ENCODE measurements at places on chromosomes 12 and 14.

GRCh38 chr12:102438047-102438826 is 42.1 kb downstream of the IGF1 start:
- DNase-seq, result no peak

GRCh38 chr14:77761205-77761931 is 412 bp upstream of the SNW1 start:
- no peak for DNase-seq

- DNase-seq, result no peak
Measured at GRCh38 chr14:25488961-25489360, 439.0 kb upstream of the STXBP6 start.

DNA sequence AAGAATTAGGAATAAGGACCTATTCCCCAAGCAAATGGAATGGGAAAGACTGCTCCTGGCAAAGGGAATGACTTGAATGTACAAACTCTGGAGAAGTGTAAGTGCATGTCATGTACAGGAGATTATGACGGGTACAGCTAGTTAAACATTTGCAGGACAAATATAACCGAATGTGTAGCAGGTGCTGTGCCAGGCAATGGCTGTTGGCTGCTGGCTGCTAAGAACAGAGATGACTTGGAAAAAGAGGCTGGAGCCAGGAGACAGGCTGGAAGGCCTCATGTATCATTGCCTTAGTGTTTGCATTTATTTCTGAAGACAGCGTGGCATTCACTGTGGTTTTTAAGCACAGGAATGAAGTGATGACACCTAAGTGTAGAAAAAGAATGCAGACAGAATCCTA is 136.8 kb downstream of the TTC8 start:
- no peak for DNase-seq

GRCh38 chr14:59278111-59278510 is 89.6 kb downstream of the DAAM1 start:
- no peak for DNase-seq

Measured in NCI-H446 (cell line).